Ecto neural progenitor cell (in vitro differentiated cells): ENCODE measurements at places on chromosomes 12 and 14.

DNA sequence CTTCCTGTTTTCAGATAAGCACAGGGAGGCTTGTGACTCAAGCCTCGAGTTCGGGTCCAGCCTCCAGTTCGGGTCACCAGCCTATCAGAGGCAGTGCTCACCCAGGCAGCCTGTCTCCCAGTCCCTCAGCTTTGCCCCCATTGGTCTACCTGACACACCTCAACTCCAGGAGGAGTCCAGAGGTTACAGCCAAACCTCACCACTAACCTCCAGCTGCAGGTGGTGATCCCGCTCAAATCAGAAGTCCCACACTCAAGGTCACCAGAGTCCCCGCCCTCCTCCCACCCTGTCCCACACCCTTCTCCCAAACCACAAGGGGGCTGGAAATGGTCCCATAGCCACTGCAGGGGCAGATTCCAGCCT, 42.1 kb downstream of the KDM2B start:
- DNase-seq: no peak

GRCh38 chr12:99722690-99723486, 75.3 kb downstream of the GARIN6 start:
- peak; percentile 65 for DNase-seq

- no peak for DNase-seq
Observed at GRCh38 chr12:56288705-56289387, 11.3 kb downstream of the CS start.

- no peak for DNase-seq
Observed at GRCh38 chr12:98229540-98229924, 285.9 kb upstream of the TMPO start.

DNA sequence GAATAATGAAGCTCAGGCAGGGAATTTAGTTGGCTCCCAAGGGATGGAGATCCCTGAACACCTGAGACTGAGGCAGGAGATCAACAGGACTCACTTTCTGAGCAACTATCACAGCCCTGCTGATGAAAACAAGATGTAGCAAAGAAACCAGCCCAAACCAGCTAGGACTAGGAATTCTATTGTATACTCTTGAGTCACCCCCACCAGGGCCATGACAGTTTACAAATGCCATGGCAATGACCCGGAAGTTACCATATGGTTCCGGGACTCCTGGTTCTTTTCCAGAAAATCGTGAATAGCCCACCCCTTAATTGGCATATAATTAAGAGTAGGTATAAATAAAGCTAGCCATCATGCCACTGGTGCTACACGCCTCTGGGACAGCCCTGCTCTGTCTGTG, 46.0 kb upstream of the OASL start:
- DNase-seq: no peak

- no peak for DNase-seq
Observed at GRCh38 chr14:55109836-55110235, 19.2 kb upstream of the LGALS3 start.

GRCh38 chr14:59376686-59377085, 88.5 kb downstream of the GPR135 start:
- no peak for DNase-seq

GRCh38 chr12:80747800-80748199, 31.1 kb downstream of the MYF5 start:
- DNase-seq: no peak

GRCh38 chr12:1297206-1297605, 297.2 kb downstream of the FBXL14 start:
- no peak for DNase-seq

- no peak for DNase-seq
Observed at GRCh38 chr12:53097207-53097563, 282 bp upstream of the IGFBP6 start.
